ENCODE measurements at places on chromosomes 2 and 18.

DNA sequence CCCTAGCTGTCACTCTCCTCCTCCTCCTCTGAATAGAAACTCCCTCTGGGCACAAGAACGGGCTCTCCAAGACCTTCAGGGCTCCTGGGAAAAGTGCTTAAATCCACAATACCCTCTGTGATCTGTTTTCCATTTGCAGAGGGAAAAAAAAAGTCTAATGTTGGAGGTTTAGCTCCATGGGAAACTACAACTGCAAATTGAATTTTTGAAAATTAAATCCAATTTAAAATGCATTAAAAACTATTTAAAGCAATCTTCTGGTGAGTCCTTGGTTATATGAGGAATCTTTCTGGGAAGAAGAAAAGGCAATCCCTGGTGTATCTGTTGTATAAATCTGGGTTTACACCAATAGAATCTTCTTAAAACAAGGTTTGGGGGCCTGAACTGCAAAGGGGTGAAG, 64.3 kb downstream of the NCKAP5 start:
- no peak for DNase-seq

DNA sequence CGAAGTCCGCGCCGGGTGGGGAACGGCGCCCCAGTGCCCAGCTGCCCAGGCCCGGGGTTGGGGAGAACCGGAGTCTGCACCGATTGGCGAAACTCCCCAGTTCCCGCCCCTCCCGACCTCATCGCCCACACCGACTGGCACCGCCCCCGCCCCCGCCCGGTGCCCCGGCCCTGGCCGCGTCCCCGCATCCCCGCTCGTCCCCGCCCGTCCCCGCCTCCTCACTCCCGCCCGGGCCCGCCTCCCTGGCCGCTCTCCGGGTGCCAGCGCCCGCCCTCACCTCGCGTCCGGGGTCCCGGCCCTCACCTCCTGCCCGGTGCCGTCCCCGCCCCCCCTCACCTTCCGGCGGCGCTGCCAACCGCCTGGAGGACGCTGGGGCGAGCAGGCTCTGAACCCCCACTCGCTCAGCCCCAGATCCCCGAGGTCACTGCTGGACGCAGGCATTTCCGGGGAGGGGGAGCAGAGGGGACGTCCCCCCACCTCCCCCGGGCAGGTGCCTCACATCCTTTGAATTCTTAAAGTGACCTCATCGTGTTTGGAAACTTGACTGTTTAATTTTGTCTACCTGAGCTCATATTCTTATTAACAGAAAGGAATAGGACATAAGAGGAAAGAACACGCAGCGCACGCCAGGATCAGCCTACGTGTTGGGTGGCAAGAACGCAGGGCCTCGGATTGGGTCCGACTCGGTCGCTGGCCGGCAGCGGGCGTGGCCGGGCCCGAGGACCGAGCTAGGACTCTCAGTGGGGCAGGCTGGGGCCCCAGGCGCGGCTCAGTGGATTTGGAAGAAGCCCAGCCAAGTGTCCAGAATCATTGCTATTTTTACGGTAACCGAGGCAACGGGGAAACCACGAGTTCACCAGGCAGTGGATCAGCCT, at the start of gene FAM110C:
FAM110C (minus strand) TSS at position 35 of the 875 bp plus-strand sequence. CDS start 120 bp downstream, outside the sequence.
- DNase-seq = peak; percentile 33

- no peak for DNase-seq
These were observed 153.3 kb upstream of the KYNU start for GRCh38 chr2:142724186-142724585.

- DNase-seq = no peak
These were observed 20.8 kb downstream of the DBI start for GRCh38 chr2:119387381-119388129.

DNA sequence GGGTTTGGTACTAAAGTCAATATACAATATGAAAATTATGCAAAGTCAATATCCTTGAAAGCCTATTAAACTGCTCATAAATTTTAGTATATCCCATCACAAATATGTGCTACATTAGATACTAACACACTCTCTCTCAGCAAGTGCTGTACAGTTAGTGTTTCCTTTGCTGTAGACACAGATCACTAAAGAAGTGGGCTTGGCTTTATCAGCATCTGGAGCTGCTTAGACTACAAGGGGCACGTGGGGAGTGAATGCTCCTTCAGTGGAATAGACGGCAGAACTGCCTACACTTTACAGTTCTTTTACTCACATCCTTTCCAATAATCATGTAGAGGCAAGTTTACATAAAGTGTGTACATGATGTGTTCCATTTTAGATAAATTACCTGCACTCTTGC, 26.0 kb upstream of the EFEMP1 start:
- DNase-seq = no peak

- no peak for DNase-seq
These were observed 194.9 kb upstream of the BOD1L2 start for GRCh38 chr18:56952026-56952425.

DNA sequence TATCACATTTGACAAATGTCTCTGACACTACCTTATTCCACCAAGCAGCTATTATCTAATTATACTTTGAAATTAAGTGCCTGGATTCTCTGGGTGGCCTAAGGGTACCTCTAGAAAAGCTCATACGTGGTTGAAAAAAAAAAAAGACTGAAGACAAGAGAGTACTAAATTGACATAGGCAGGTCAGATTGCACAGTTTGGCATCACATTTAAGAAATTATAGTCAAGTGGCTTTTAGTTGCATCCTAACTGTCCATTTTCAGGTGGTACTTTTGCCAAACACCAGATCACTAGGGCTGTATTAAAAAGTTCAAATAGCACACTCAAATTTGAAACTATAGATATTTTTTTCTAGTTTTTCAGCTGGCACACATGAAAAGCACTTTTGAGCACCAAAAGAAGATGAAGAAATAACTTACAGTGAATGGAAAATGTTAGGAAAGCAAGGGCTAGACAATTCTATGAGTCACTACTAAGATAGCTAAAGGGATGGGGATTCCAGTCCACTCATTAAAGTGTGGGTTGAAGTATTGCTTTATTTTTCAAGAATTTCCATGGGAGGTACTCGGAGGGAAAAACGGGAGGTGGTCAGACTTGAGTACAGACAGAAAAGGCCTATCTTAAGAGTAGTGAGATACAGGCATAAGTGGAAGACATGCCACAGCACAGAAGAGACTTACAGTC, 106.5 kb upstream of the COL5A2 start:
- no peak for DNase-seq

- no peak for DNase-seq
These were observed 498.0 kb downstream of the CNTNAP5 start for GRCh38 chr2:124523096-124523495.

GRCh38 chr2:9025746-9026145, 22.3 kb upstream of the MBOAT2 start:
- no peak for DNase-seq

GRCh38 chr2:39356922-39357639, 80.0 kb downstream of the MAP4K3 start:
- no peak for DNase-seq

GRCh38 chr2:171789956-171790355, 102.7 kb downstream of the DYNC1I2 start:
- no peak for DNase-seq

DNA sequence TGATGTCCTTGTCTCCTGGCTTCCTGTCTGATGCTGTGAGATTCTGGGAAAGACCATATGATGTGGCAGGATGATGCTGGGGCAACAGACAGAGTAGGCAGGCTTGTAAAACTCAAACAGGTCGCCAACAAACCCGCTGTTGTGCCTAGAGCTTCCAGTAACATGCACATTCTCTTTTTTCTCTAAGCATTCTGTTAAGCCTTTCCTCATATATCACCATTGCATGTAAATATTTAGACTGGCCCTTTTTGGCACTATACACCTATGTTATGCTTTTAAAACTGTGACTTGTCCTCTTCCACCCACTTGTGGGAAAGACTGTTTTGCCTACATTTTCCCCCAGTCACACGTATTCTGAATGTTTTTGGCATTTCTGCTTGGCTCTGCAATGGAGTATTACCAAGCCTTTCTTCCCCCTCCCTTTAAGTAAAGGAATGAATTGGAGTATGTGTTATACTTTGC, 250.4 kb upstream of the TANK start:
- no peak for DNase-seq

- DNase-seq = peak; percentile 42
These were observed 22.0 kb downstream of the SAG start for GRCh38 chr2:233329489-233330135.

DNA sequence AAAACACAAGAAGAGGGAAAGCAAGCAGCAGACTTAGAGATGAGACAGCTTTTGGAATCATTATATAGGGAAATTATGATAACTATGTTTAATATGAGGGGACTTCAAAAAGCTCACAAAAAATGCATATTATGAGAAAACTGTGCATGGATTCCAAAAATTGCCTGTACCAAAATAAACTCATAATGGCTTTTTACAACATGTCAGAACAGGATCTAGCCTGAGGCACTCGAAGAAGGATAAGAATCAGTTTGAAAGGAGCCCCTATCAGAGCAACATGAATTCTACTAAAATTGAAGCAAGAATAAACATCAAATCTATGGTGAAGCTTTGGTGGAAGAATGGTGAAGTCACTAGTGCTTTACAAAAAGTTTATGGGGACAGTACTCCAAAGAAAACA, 187.4 kb downstream of the RDH14 start:
- no peak for DNase-seq

- no peak for DNase-seq
These were observed 9.6 kb downstream of the CNGA3 start for GRCh38 chr2:98355881-98356280.

DNA sequence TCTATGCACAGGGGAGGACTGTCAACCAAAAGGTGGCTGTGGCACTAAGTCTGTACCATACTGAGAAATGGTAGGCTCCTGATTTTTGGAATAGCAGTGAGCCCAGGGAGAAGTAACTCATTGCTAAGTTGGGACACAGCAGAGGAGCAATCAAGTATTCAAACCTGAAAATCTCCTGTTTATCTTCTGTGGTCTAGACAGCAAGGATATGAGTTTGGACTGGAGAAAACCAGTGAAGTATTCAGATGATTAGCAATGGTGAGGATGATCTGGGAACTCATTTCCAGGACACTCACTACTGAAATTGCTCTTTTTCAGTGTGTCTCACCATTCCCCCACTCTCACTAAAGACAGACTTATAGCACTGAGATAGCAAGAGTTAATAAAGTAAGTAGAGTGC, 112.0 kb downstream of the GULP1 start:
- no peak for DNase-seq

DNA sequence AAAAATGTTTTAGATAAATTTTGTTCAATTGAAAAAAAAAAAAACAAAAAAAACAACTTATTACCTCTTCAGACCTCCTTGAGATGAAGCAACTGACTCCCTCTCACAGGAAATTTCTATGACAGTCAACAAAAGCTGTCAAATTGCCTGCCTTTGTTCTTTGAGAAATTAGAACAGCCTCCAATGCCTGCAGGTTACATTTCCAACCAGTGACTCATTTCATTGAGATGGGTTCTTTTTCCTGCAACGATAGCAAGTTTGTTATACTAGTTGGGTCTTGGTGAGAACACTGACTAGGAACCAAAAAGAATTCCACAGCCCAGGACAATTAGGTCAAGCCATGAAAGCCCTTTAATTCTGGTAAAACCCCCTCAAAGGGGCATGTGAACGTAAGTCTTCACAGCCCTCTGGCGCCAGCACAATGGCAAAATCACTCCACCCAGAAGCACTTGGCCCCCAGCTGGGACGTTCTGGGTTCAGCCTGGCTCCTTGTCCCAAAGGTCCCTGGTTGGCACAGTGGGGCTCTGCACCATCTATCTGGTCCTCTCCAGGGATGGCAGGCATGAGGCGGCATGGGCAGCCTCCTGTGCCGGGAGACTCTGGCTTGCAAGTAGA, 87.0 kb downstream of the SPP2 start:
- DNase-seq = no peak

DNA sequence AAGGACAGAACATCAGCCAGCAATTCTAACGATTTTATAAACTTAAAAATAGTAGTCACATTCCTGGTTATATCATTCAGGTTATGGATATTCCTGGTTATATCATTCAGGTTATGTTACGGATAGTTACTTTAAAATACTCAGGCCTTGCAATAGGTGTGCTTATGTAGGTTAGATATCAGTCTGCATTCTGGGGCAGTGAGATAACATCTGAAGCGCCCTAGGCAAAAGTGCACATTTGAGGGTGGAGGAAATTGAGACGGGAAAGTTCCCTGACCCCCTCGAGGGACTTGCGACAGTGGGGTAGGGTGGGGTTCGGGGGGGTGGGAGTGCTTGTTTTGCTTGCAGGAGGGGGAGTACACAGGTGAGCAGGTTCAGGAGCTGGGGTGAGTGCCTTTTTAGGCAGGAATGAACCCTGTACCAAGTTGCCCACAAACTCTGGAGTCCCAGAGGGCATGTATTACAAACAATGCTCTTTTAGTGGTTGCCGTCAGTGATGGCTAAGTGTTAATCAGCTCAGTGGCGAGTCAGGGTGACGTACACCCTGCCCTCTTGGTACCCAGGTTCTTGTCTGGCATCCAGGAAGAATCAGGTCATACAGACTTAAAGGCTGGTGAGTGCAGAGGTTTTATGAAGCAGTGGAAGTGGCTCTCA, 31.8 kb downstream of the CREG2 start:
- no peak for DNase-seq

DNA sequence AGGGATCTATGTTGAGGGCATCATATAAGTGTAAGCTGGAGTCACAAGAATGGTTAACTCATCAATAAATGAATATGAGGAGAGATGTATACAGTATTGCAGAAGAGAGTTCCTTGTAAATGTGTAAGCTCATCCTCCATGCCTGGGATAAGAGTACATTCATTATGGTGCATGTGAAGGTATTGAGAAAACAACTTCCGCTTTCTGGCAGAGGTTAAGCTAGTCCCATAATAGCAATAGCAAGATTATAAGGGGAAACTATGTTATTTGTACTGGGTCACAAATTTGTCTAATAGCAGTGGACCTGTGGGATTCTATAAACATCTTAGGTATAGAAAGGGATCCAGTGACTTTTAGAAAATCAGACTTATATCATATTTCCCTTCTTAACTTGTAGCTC, 44.1 kb downstream of the SCN2A start:
- no peak for DNase-seq

- DNase-seq = no peak
These were observed 431 bp downstream of the FAM98A start for GRCh38 chr2:33598561-33599174.

GRCh38 chr2:233242231-233242927, 9.1 kb upstream of the ATG16L1 start:
- DNase-seq = no peak

DNA sequence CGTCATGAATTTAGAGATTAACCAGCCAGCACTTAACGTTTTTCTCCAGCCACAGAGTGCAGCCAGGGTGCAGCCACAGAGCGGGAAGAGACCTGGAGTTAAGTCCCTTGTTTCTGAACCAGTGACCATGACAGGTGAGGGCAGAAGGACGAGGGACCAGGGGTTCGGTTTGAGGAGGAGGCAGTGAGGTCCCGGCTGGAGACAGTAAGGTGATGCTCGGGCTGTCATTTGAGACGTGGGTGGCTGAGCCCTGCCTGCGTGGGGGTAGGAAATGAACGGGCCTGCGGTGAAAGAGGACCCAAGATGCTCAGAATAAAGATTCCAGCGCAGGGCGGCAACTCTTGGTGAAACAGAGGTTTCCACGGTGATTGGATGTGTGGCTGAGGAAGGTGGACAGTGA, 205.9 kb downstream of the SNTG2 start:
- no peak for DNase-seq

GRCh38 chr2:17543848-17544247, 3.4 kb downstream of the VSNL1 start:
- no peak for DNase-seq

Data from NCI-H1930 (cell line).